Inflammatory macrophage treated with lipopolysaccharide for 1 hour (primary cell): ENCODE measurements at places on chromosomes 1 and 21.

DNA sequence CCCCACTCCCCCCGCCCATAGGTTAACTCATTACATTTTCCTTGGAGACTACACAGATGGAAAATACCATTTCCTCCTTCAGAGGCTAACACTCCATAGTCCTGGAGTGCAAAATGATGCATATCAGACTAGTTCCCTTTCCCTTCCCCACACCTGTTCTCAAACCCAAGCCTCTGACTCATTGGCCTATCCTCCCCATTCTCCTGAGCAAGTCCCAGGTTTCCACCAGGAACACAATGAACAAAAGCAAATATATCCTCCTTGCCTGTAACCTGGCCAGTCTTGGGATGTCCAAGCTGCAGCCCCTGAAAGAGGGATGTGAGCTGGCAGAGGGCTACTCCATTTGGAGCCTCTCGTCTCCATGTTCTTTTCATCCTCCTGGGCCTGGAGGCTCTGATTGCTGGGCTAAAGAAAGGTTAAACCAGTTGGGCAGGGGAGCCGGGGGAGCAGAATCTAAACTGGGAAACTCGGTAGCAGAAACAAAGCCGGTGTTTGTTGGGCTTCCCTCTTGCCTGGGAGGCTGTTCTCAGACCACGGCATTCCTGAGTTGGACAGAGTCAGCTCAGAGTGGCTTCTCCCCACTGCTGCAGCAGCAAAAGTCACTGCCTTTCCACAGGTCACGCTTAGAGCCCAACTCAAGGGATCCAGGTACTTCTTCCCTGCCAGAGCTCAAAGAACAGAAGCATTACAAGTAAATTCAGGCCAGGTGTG, 13.9 kb downstream of the SSR2 start:
- no peak for DNase-seq

GRCh38 chr1:54559111-54559548, 11.1 kb downstream of the ACOT11 start:
- DNase-seq = no peak

DNA sequence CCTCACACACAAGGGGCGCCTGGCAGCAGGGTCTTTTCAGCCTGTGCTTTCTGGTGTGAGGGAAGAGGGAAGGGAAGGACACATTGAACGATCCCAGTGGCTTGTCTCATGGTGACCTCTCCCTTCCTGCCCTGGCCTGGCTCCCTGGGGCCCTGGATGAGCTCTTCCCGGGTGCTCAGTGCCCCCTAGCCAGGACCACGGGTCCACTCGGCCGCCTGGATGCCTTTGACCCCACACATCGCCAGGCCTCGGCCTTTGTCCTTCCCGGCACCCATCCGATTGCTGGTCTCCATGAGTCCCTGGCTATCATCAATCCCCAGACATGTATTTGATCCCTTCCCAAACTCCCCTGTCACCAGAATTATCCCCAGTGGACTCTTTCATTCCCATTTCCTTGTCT, 6.0 kb upstream of the TFF3 start:
- DNase-seq = no peak

DNA sequence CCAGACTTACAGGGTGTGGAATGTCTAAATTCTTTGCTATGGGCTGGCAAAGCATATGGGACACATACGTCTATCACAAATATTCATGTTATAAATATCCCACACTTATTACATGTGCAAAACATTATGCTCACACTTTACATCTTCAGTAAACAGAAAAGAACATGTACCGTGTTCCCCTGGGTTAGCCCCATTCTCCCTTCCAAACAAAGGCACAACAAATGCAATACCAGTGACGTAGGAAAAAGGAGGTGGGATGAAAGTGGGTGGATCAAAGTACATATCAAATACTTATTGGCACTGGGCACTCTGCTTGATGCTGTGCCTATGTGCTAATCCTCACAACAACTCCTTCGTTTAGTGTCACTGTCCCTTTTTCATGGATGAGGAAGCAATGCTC, 170.8 kb downstream of the ZSCAN20 start:
- no peak for DNase-seq

GRCh38 chr21:36477559-36477958, 2.4 kb downstream of the CLDN14 start:
- DNase-seq = no peak

DNA sequence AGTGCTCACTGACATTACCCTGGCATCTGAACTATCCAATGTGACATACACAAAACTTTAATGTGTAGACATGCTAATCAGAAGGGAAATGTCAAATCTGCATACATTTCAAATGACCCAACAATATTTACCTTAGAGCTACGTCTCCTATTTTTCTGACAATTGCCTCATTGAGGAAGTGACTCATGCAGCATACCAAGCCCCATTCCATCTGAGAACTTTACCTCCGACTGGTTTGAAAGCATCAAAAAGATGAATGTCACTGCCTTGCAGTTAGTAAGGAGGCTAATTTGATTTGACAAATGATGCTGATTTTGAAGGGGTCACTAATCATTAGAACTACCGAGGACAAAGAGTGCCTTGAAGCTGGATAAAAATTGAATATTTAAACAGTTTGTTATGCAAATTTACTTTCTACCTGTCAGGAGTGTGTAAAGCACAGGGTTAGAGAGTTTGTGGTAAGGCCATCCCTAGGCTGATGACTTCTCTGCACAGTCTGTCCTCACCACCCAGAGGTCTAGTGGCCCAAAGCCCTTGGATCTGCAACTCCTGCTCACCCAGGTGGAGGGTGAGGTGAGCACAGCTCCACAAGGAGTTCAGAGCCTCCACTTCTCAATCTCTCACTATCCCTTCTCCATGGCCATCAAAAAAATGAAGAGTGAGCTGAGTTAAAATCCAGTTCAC, 500.3 kb upstream of the C1orf87 start:
- no peak for DNase-seq

DNA sequence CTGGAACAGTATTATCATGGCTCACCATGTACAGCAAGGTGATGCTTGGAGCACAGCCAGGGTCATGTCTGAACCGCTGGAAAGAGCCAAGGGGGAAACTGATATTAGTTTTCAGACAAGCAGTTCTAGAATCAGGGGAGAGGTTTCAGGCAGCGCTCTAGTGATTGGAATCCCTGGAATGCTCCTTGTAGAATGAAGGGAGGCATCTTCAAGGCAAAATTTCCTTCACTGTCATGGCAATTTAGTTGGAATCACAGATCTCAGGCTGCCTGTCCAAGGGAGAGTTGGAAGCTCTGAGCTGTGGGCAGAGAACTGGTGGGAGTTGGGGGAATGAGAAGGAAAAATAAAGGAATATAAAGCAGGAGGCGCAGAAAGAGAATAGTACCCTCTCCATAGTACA, 737.1 kb downstream of the PTPRU start:
- no peak for DNase-seq

DNA sequence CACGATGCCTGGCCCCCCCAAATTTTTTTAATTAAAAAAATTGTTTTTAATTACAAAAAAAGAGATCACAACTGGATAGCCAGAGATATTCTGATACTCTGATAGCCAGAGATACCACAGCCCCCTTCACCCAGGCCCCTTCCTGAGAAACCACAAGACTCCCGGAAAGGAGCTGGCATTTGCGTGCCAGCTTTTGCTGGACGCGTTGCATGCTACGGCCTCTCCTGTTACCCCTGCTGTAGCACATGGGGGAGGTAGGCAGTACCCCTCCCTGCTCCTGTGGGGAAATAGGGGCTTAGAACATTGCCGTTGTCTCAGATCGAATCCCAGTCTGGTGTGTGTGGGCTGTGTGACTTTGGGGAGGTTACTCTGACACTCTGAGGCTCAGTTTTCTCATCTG, 22.7 kb downstream of the MFAP2 start:
- DNase-seq = no peak

- no peak for DNase-seq
Measured at GRCh38 chr1:119544165-119544762, 37.3 kb downstream of the HSD3B1 start.

DNA sequence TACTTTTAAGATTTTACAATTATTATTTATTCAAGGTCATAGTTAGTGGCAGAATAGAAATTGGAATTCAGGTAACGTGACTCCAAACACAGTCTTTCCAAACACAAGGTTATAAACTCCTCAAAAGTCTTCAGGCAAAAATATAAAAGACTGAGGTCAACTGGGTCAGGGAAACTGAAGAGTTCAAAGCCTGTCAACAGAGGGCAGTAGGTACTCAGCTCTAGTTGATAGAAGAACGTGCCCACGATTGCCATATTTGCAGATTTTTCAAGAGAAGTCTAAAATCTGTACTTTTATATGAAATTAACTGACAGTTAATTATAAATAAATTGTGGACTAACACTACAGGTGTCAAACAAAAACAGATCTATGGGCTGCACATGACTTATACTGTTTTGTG, 135.0 kb downstream of the LHX4 start:
- peak; percentile 9 for DNase-seq

DNA sequence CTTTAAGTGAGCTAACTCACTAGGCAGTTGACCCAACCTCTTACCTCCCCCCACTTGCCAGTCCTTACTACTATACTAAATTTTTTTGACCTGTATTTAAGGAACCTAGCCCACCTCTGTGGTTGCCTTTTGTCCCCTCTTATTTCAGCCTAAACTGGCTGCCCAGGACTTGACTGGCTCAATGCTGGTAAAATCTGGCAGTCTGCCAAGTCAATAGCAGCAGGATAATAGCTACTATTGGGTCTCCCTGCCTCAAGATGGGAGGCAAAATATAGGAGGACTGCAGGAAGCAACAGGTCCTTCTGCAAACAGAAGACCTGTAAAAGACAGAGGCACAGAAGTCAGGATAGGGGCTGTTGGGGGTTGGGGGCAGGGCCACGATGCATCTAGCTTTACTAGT, 144.2 kb upstream of the POGK start:
- no peak for DNase-seq

DNA sequence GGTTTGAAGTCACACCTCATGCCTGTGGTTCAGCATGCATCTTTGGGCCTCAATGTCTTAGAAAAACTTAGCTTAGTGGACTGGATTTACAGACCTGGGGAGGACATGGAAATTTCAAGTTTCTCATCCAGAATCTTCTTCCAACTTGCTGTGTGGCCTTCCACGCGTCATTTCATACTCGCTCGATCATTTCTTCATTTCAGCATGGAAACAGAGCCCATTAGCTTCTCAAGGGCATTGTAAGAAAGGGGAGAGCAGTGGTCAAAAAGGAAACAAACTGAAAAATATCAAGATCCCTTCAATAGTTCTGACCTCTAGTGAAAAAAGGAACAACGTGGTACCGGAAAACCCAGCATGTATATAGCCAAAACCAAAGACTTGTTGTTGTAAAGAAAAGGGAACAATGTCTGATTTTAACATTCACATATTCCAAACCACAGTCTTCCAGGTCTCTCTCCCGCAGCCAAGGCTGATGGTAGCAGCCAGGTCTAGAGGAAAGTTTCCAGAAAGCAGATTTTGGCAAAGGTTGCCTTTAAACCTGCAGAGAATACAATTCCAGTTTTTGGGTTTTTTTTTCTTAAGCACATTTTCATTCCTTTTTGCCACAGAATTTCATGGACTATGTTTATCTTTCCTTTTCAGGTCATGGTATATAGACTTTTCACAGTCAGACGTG, 97.0 kb upstream of the CDC42BPA start:
- DNase-seq = no peak

- no peak for DNase-seq
Measured at GRCh38 chr1:94236630-94237290, 624 bp downstream of the ARHGAP29 start.

DNA sequence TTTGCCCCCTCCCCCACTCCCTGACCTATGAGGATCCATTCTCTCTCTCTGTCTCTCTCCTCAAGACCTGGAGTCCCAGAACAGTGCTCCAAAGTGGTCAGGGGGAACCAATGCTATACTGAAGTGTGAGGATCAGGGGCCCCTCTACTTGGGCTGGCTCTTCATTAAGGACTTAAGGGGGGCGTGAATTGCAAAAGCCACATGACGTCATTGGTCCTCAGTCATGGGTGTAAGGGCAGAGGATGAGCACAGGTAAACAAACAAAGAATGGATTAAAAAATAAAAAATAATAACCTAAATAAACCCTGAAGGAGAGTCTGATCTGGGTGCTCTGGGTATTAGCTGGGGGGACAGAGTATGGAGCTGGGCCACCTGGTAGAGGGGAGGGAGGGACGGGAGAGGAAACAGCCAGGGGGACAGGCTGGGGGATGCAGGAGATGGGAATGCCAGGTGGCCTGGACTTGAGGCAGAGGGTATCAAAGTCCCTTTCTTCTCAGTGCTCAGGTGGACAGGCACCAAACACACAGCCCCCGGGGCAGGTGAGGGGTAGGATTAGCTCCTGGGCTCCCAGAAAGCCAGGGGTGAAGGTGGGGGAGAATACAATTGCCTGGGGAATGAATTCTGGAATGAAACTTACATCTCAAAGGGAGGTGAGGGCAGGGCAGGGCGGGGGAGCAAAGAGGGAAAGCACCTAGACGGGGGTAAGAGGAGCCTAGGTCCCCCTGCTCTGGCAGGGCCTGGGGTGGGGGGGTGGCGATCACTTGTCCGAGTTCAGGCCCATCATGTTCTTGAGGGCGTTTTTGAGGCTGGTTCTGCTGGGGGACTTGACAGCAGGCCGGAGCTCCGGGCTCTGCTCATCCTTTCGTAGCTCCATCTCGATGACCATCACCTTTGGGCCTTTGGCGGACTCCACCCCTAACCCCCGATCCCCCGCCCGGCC, 4.6 kb downstream of the MPZ start:
- DNase-seq = no peak

- no peak for DNase-seq
Measured at GRCh38 chr1:44408212-44408582, 3.1 kb downstream of the RNF220 start.

- DNase-seq = no peak
Measured at GRCh38 chr1:39987869-39988268, 32.9 kb downstream of the MFSD2A start.

GRCh38 chr21:27359141-27359540, 392.3 kb upstream of the ADAMTS5 start:
- no peak for DNase-seq

DNA sequence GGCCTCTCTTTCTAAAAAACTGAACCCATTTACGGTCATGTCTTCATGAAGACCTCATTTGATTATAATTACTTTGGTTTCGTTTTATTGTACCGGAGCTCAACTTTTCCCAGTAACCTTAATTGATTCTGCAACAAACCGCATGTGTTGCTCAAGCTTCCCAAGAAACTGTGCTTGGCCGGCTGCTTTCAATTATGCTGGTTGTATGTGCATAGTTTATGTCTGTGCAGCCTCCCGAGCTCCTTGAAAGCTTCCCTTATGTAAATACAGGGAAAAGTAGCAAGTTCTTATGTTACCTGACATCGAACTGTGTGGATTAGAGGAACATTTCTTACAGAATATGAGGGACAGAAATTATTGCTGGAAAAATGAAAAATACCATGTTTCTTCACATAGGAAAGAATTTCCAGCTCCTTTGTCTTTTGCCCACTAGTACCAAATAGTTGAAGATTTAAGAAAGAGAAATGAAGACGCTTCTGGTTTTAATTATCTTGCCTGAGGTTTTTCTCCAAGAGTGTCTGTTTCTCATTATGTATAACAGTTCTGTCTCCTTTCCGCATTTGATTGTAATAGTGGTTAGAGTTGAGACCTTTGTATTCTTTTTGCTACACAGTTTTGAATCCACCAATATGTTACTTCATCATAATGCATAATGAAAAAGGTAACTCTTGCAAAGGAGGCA, 2.1 kb downstream of the VCAM1 start:
- DNase-seq = no peak

GRCh38 chr21:43639470-43640353, 19.6 kb downstream of the HSF2BP start:
- DNase-seq = peak; percentile 56

GRCh38 chr1:36081926-36082485, 1.9 kb upstream of the TEKT2 start:
- no peak for DNase-seq
